ENCODE measurements at places on chromosomes 11 and 22.

- no peak for DNase-seq
Measured at GRCh38 chr11:60985991-60986915, 14.8 kb downstream of the CD6 start.

DNA sequence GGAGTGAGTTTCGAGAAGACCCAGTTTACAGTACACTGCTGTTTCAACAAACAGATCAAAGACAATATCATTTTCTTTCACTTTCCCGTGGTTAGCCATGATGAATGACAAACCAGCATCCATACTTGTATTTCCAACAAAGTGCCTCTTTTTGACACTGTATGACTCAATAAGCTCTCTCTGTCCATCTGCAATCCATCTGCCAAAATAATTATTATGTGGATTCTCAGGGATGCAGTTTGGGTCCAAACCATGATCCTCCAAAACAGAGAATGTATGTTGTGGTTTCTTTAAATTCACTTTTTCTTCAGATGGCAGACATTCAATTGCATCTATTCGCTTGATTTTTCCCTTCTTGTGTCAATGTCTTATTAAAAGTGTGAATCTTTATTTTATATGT lies 37.8 kb upstream of the RASD2 start:
- no peak for DNase-seq

- peak; percentile 58 for DNase-seq
Measured at GRCh38 chr11:115222218-115222862, 281.9 kb downstream of the CADM1 start.

DNA sequence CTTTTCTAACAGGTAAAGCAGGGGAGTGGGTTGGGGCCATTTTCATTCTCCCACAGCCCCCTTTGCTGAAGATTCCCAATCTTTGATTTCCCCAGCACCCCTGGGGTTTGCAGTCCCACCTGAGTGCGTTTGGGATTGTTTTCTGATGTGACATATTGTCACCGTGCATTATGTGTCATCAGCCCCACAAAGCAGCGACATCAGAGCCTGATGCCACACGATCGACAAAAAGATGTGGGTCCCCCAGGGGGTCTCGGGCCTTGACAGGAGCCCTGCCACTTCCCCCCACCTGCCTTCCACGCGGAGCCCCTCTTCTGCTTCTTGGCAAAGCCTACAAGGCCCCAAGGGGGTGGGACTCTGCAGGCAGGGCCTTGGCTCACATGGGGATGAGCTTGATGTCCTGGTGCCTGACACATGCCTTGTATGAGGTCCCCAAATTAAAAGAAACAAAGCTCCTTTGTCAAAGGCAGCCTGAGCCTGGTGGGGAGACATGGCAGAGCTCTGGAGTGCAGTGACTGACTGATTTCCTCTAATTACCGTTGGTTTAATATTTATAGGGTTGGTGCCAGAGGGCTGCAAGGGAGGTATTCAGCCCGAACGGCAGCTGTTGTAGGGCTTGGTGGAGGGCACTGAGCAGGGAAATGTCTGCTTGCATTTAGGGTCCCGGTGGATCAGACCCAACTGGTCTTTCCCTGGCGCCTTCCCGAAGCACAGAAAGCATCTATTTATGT lies 149.2 kb downstream of the MIAT start:
- no peak for DNase-seq

DNA sequence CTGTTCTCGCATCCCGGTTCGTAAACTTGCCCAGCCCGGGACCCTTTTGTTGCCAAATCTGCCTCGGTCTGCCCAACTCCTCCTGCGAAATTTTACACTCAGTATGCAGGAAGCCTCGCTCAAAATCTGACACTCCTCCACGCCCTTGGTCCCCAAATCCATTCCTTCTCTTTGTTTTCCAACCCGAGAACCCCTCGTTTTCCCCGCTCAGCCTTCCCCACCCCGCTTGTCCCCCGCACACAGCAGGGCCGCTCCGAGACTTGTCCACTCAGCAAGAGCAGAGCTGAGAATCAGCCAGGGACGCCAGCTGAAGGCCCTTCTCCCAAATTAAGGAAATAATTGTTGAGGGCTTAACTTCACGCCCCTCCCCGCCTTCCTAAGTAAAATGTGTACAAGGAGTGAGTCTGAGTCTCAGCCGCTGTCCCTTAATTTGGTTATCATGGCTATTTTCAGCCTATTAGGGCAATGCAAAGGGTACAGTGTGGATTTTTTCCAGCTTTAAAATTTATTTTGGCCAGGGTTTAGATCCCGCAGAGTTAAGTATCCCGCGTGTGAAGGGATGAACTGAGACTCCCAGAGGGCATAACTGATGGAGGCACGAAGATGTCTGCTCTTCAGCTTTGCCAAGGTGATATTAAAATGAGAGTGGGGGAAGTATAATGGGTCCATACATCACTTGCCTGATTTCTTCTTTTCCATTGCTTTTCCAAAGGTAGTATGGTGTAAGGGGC lies 581 bp upstream of the FBXO3 start:
- DNase-seq, result no peak

DNA sequence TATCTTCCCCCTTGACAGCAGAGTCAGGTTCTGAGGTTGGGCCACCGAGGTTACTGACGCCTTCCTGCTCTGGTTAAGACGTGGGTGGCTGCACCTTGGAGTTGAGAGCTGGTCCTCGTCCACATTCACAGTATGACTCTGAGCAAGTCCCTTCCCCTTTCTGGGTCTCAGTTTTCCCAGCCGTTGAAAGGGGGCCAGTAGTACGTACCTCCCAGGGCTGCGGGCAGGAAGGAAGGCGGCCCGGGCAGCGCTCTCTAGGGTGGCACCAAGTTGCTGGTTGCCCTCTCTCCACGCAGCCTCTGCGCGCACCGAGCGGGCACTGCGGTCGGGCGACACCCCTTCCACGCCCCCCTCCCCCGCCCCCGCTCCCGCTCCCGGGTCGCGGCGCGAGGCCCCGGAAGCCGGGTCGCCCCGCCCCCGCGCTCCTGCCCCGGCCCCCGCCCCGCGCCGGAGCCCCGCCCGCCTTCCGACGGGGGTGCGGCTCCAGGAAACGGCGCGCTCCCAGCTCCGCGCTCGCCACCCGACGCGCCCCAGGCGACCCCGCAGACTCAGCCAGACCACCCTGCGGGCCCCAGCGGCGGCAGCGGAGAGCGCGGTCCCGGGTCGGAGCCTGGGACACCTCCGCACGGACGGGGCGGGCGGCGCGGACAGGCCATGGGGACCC lies at the start of gene EHBP1L1:
TSS of gene EHBP1L1 (plus strand) at position 486 of the 664 bp plus-strand sequence. CDS start 250 bp downstream, outside the sequence.
- DNase-seq, result peak; percentile 95

DNA sequence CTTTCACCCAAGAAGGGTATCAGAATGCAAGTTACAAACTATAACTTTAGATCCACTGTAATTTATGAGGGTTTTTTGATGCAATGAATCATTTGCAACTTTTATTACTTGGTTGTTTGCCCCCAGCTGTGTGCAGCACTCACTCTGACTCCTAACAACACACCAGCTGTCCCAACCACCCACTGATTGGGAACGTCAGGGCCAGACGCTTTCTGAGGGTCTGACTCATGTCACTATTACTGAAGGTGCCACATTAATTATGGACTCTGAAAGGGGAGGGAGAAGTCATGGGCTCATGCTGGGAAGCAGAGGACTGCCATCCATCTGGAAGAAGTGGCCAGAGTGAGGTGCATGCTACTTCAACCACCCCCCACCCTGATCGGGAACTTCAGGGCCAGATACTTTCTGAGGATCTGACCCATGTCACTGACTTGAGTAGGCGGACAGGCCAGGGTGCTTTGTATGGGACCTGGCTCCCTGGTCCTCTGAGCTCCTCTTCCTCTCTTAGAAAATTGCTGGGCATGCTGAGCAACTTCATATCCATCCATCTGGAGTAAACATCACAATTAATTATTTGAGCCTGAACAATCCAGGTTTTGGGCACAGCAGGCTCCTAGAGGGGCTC lies 44.9 kb upstream of the DRD2 start:
- DNase-seq, result no peak
